ENCODE measurements at places on chromosomes 6 and 20.

GRCh38 chr20:46652699-46653098 is 1.4 kb upstream of the SLC13A3 start:
- no peak for DNase-seq

GRCh38 chr20:58565461-58566175 is 50.4 kb upstream of the APCDD1L start:
- DNase-seq = no peak

DNA sequence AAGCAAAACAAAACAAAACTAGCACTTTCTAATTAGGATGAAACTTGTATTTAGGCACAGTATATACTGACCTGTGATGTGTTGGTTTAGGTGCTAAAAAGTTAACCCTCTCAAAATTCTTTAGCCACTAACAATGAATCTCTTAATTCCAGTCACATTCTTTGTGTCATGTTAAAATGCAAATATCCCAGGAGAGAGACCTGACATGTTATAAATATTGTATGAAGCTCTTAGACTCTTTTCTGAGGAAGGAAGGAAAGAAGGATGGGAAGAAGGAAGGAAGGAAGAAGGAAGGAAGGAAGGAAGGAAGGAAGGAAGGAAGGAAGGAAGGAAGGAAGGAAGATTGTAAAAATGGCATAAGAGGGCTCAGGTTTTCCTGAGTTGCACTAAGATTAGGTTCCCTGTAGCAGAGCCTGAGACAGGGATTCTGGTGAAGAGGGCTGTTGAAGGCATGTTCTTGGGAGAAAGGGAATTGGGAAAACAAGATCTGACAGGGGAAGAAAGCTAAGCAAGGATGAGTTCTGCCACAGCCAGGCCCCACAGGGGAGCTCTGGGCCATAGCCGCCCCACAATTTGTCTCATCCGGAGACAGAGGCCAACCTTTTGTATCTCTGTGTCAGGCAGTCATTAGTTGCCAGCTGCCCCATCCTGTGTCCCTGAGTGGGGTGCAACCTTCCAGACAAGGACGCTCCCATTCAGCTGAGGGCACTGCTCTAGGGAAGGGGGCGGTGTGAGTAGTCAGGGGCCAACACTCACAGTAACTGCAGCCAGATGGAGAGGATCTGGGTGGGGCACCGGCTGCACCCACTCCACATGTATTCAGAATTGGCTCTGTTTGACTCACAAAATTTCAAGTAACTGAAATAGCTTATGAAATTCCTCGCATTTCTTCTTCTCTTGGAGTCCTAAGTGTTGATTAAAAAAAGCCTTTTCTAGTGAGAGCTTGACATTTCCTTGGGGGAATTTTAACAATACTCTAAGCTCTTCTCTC is 189.3 kb upstream of the ARG1 start:
- DNase-seq = no peak

GRCh38 chr20:32278199-32278643 is 770 bp downstream of the KIF3B start:
- peak; percentile 32 for DNase-seq

DNA sequence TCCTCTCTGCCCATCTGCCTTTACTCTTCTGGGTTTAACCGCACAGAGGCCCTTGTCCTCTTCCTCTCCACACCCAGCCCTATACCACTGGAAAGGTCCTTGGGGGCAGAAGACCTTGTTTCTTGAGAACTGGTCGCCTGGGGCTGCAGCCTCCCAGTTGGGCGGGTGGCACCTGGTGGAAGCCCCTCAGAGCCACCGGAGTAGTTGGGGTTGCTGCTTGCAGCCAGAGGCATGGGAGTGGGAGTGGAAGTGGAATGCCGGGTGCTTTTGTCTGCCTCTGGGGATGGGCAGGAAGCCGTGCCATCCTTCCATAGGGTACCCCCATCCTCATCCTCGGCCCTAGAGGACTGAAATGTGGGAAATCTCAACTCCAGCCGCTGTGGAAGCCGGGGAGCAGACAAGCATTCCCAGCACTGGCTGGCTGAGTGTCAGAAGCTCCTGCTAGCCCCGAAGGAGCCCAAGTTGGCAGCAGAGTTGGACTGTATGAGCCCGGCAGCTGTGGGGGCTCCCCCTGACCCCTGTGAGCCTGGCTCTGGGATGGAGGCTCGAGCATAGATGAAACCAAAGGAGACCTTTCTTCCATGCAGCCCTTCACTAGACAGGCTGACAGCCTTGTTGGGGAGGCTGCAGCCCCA is 1.2 kb downstream of the VSTM2L start:
- DNase-seq = no peak

DNA sequence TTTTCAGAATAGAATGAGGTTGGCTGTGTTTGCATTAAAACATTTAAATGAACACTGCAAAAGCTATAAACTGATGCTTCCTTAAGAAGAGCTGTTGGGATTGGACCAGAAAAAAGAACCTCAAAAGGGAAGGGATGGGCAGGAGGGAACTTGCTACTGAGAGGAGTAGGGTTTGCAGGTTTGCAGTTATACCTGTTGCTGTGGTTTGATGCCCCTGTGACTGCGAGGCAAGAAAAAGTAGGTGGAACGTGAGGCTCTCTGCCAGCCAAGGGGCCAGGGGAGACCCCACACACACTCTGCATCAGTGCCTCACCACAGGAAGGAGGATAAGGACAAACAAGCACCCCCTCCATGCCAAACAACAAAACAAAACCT is 197.2 kb downstream of the BCAS1 start:
- DNase-seq = no peak

DNA sequence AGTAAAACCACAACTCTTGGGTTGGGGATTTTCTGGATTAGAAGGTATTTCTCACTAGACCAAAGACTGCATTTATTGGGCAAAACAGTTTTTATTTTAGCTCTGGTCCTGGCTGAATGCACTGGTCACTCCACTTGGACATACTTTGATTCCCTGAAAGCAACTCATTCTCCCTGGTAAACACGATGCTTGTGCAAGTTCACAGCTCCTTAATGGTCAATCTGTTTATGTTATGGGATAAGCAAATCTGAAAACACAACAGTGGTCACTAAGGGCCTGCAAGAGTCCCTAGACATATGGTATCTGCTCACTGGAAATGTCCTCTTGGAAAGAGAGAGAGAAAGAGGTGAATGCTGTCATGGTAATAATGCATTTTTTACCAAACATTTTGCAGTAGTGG is 559.8 kb downstream of the CDH26 start:
- DNase-seq = no peak

- DNase-seq = no peak
These were observed 238.0 kb downstream of the TBXT start for GRCh38 chr6:165929607-165930006.

DNA sequence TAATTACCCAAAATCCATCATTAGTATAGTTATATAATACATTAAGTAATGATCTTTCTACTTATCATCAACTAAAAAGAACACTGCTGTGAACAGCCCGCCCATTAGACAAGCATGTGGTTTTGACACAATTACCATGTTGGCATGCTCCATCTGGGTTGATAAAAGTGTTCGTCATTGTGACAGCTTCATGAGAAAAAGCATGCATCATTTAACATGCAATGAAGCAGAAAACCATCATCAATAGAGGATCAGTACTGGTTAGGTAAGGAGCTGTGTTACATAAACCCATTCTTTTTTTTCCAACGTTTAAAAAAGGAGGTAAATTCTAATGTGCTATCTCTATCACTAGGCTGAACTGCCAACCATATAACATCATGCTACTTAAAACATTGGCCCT is 101.9 kb downstream of the EPB41L2 start:
- DNase-seq = no peak

- DNase-seq = no peak
These were observed 60.9 kb upstream of the FABP7 start for GRCh38 chr6:122718616-122719015.

GRCh38 chr6:34223381-34223955 is 13.2 kb upstream of the HMGA1 start:
- DNase-seq = no peak

GRCh38 chr6:135577059-135577538 is 79.6 kb upstream of the AHI1 start:
- DNase-seq = no peak

DNA sequence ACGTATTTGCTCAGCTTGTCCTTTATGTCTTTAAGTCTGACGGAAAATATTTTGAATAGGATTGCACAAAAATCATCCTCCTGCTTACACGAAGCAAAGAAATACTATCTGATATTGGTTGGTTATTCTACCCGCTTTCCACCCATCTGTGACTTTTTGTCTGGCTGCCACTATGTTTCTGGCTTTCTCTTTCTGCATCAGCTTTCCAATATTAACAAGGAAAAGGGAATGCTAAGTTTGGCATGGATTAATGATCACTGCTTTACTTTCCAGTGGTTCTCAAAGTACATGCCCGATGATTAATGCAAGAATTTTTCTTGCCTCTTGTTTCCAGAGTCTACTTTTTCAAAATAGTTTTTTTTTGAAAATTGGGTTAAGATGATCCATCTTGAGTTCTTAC is 57.0 kb downstream of the RNF144B start:
- no peak for DNase-seq

DNA sequence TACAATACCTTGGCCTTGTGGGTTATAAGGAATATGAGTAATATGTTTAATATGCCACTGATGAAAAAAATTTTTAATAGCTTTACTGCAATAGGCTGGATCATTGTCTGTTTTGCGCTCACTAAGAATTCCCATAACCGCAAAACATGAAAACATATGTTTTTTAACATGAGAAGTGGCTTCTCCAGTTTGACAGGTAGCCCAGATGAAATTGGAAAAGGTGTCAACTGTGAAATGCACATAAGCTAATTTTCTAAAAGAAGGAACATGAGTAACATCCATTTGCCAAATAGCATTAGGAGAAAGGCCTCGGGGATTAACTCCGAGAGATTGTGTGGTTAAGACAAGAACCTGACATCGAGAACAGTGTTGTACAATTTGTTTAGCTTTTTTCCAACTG is 4.9 kb downstream of the GLYATL3 start:
- DNase-seq = no peak

Measured in activated CD8-positive, alpha-beta T cell treated with anti-CD3 and anti-CD28 coated beads, Interleukin-2, amount 10 ng/mL, durations not matched to agents 7 days and 5 days (primary cell).